ENCODE measurements at places on chromosomes 7 and 10.

DNA sequence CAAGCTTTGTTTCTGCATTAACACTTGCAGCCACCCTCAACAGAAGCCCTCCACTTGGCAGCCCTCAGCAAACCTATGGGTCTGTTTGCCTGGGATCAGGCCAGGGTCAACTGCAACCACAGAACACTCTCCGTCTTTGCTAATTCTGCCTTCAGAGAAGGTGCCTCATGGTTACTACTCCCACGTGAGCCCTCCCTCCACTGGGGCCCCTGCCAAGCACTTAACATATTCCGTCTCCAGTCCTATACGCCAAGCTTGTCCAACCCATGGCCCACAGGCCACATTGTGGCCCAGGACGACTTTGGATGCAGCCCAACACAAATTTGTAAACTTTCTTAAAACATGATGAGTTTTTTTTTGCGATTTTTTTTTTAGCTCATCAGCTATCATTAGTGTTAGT lies 54.7 kb downstream of the HSPA12A start:
- DNase-seq = no peak

- DNase-seq = no peak
Measured at GRCh38 chr7:39696631-39697030, 73.3 kb downstream of the RALA start.

DNA sequence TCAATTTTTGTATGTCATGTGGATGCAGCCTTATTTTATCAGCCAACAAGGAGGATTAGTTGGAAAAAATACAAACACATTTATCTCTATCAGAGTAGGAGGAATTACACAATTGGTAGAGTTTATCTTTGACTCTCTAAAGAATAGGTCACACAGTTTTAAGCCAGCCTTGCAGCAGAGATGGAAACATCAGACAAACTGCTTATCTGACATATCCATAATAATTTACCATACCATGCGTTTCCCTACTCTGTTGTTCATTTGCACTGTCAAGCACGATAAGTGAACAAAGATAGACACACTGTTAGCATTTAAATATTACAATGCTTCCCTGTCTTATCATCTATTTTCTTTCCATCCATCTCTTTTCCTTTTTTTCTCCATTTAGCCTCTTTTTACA lies 283.7 kb upstream of the SMIM30 start:
- no peak for DNase-seq

- DNase-seq = no peak
Measured at GRCh38 chr7:98203261-98203963, 7.8 kb upstream of the BHLHA15 start.

GRCh38 chr7:46619723-46620310 lies 698.7 kb upstream of the IGFBP3 start:
- DNase-seq = no peak

DNA sequence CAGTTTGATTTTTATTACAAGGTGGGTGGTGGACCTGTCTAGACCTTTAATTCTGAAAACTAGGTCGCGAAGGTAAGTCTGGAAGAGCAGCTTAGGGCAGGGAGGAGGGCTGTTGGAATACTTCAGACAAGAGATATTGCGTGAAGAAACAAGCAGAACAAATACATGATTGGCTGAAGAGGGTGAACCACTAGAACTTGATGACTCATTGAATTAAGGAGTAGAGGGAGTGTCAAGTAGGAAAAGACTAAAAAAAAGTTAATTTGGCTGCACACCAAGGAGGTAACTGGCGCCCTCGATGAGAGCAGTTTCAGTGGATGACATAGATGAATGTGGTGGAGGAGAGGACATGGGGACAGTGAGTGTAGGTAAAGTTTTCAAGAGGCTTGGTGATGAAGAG lies 41.3 kb downstream of the WNT2 start:
- no peak for DNase-seq

- DNase-seq = no peak
Measured at GRCh38 chr10:96714031-96714590, 6.2 kb downstream of the PIK3AP1 start.

Data from activated naive CD4-positive, alpha-beta T cell (primary cell).